ENCODE measurements at places on chromosomes 2 and 18. TPM values are rescaled to one million over a fixed set of nuclear protein-coding genes. Genes with fewer than 3 reads are reported as not detected.

Gene AQP4
- total RNA-seq = not detected

Gene NT5DC4
- total RNA-seq = not detected

Gene CXCR4
- total RNA-seq = not detected

Gene EGR4
- not detected for total RNA-seq

Gene RAPGEF4
- 0.07 TPM for total RNA-seq

Gene SPR
- 64.4 TPM for total RNA-seq

Gene EVA1A
- total RNA-seq = 142 TPM

Gene FAM228A
- total RNA-seq = not detected

Gene ATP6V1C2
- total RNA-seq = not detected

Gene CCDC178
- total RNA-seq = not detected

Gene ABCG5
- total RNA-seq = not detected

Gene TLK1
- 6.9 TPM for total RNA-seq

Gene LOXHD1
- not detected for total RNA-seq

Gene GCKR
- not detected for total RNA-seq

Gene PROKR1
- total RNA-seq = not detected

Gene GNLY
- total RNA-seq = not detected

Gene INPP5D
- 1.0 TPM for total RNA-seq

Gene SPATA3
- not detected for total RNA-seq

Gene TPO
- 0.27 TPM for total RNA-seq

Gene MARCO
- total RNA-seq = 0.32 TPM

Gene ZNF385B
- 3.2 TPM for total RNA-seq

Gene TMEM182
- 8.3 TPM for total RNA-seq

Gene GRHL1
- total RNA-seq = 0.11 TPM

Gene C2orf78
- not detected for total RNA-seq

Gene SOX11
- total RNA-seq = not detected

Gene IL1RL1
- total RNA-seq = not detected

Gene MAIP1
- total RNA-seq = 48.2 TPM

Gene ALPI
- total RNA-seq = not detected

Gene ALK
- 0.06 TPM for total RNA-seq

Gene COA5
- 29.4 TPM for total RNA-seq

Data from HT1080 (cell line).